ENCODE measurements at places on chromosomes 4 and X. TPM values are rescaled to one million over a fixed set of nuclear protein-coding genes. Genes with fewer than 3 reads are reported as not detected.

Gene PKD2
- 44.3 TPM for total RNA-seq

Gene FAAH2
- not detected for total RNA-seq

Gene GABRQ
- not detected for total RNA-seq

Gene RS1
- total RNA-seq = not detected

Gene NOX1
- 0.47 TPM for total RNA-seq

Gene RNF128
- not detected for total RNA-seq

Gene GRIA2
- total RNA-seq = not detected

Gene ADGRG2
- total RNA-seq = 1.0 TPM

Gene ESX1
- total RNA-seq = not detected

Gene CLDN34
- total RNA-seq = not detected

Gene TREX2
- 6.0 TPM for total RNA-seq

Gene DOK7
- not detected for total RNA-seq

Gene PDGFRA
- 341 TPM for total RNA-seq

Gene MGARP
- total RNA-seq = 16.0 TPM

Gene ASB12
- total RNA-seq = not detected

Gene SMAD1
- 18.2 TPM for total RNA-seq

Gene CNGA1
- not detected for total RNA-seq

Gene BGN
- total RNA-seq = 164 TPM

Gene CLNK
- total RNA-seq = not detected

Gene TMPRSS11F
- not detected for total RNA-seq

Gene CFAP299
- not detected for total RNA-seq

Gene OPN1MW2
- total RNA-seq = not detected

Gene DAPP1
- total RNA-seq = not detected

Gene ATP1B4
- total RNA-seq = not detected

Gene GUCY1A1
- 0.12 TPM for total RNA-seq

Gene MAP3K15
- total RNA-seq = not detected

Gene PPP4R3C
- total RNA-seq = not detected

Gene CCSER1
- total RNA-seq = not detected

Gene MPC1L
- total RNA-seq = not detected

All from pericardium fibroblast (primary cell).